Stimulated activated CD8-positive, alpha-beta memory T cell treated with anti-CD3 and anti-CD28 coated beads, Interleukin-4, amount 100 ng/mL, for 4 hours (primary cell): ENCODE measurements at places on chromosomes 4 and X.

DNA sequence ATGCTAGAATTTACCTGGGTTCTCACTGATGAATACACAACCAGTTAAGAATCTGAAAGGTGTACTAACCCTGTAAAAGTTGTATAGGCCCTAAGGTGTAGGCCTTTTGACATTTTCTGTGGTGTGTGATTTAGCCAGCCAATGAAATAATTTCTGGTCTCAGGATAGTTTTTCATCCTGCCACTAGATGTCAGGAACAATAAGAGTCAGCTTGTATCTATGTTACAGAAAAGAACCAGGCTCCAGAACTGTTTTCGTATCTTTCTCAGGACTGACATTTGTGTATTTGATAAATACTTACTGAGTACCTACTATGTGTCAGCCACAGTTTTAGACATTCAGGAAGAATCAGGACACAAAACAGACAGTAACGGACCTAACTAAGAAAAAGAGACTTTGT lies 673.6 kb upstream of the TENM3 start:
- no peak for DNase-seq

DNA sequence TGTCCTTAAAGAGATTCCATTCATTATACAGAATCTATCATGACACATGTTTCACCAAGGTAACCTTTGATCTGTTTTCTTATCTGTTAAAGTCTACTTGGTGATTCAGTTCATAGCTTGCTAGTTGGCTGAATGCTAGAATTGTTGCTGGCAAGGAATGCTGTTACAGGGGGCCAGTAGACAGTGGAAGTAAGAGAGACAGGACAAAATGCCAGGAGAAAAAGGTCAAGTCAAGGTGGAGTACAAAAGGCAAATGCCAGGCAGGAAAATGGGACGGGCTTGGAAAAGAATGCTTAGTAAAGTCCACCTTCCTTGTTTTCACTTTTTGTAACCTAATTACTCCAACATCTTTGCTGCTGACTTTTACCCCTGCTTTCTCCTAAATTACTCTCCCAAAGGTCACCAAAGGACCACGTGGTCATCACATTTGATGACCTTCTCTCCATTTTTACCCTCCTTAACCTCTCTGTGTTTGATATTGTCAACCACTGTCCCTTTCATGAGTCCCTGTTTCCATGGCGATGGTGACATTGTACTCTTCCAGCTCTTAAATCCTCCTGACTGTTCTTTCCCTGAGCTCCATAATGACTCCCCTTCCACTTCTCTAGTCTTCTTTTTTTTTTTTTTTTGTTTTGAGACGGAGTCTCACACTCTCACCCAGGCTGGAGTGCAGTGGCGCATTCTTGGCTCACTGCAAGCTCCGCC lies 24.5 kb upstream of the TAPT1 start:
- DNase-seq: no peak

DNA sequence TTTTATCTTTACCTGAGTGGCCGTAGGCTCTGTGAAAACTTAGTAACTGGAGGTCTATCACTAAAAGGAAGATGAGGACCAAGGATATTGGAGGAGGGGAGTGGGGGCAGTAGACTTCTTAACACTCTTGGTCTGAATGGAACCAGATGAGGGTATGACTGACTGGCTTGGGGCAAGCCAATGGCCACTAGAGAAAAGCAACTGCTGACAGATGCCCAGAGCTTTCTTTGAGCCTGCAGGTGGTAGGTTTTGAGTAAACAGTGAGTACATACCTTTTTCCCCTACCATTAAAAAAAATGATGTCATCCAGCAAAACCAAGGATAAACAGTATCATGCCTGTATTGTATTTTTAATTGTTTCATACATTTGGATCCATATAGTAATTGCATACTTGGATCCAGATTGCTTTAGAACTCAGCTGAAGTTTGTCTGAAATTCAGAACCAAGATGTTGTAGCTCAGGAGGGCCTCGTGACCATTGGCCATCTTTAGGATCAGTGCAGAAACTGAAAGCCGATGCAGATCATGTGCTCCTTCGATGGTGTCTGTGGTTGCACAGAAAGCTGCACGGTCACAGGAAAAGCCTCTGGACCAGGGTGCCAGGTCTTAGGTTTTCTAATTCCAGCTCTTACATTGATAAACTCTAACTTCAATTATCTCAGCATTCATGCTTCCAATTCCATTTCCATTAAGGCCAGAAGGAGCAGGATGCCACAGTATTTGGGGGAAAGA lies 131.0 kb downstream of the PDGFRA start:
- DNase-seq: no peak

GRCh38 chr4:54185044-54185780 lies 43.9 kb upstream of the PDGFRA start:
- DNase-seq: no peak

DNA sequence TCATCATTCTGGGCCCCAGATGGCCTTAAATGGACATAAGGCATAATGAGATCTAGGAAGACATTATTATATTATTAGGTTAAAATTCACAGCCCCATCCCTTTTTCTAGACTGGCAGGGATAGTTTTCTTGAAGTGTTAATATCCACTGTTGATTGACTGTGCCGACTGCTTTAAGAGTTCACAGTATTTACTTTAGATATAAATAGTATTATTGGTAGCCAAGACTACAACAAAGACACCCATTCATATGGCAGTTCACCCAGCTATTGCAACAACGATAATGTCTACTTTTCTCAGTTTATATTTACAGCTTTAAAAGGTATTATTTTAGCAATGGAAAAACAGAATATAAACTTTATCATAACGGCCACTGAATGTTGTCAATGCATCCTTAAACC lies 922.2 kb upstream of the POU3F4 start:
- no peak for DNase-seq

GRCh38 chr4:76811604-76812412 lies 86.1 kb downstream of the SOWAHB start:
- DNase-seq: no peak

DNA sequence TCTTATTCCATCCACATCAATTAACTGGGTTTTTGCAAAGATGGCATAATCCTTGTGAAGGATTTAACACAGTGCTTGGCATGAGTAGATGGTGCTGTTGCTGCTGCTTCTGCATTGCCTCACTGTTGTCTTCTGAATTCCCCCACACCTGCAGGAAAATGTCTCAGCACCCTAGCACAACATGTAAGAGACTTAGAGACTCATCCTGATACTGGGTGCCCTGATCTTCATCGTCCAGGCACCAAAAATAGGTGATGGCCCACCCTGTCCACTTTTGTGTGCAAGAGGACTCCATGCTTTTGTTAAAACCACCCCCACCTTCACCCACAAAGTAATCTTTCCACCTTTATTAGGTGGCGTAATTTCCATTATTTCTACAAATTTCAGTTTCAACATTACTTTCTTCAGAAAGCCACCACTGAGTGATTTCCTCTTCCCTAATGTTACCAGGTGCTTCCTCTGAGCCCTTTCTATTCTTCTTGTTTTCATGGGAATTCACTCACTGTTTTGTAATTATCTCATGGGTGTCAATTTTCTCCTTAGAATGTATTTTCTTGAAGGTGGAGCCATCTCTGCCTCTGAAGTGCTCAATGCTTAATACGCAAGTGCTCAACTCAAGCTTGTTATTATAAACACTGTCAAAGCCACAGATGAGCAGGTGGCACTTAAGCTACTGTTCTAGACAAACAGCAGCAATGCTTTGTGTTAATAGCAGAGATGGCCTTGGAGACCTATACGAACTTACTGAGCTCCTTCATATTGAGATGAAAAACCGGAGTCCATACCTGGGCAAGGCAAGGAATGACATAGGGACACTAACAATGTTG lies 89.5 kb downstream of the HS3ST1 start:
- DNase-seq: no peak

DNA sequence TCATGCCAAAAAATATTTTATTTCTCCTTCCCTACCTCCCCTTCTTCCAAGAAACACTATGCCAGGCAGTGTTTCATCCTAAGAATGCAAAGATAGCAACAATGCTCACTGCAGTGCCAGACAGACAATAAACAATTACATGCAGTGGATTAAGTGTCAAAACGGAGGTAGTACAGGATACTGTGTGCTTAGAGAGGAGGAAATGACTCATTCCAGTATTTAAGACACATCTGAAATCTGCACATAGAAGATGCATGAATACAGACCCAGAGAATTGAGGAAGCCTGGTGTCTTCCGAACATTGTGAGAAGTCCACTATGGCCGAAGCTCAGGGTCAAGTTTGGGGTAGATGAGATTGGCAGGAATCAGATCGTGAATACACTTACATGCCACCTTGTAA lies 326.4 kb downstream of the PPP3CA start:
- DNase-seq: no peak

DNA sequence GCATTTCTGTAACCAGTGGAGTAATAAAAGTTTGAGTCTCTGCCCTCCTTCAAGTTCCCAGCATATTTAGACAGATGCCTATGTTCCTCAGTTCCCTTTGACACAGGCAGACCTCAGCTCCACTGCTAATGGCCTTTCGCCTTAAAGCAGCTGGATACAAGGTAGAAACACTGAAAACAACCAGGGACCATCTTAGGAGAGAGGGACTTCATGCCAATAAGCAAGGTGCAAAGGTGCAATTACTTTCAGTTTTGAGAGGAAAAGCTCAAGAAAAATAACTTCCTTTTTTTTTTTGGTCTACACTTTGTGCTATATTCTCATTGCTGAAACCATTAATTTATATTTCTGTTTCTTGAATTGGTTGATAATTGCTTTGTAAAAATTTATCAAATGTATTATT lies 781.9 kb upstream of the GALNTL6 start:
- no peak for DNase-seq

DNA sequence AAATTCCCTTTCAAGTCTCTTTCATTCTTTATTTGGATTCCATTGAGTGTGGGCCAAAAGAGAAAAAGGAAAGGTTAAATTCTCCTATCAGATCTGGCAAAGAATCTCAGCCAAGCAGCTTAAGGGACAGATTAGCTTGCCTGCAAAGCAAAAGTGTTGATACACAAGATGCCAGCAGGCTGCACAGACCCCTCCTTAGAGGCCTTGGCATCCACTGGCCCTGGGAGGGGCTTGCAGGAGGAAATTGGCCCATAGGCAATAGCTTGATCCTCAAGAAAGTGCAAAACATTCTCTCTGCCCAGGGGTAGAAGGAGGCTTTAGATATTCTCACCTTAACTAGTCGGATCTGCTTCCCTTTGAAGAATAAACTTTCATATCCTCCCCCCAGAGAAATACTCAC lies 300.4 kb upstream of the CPEB2 start:
- DNase-seq: no peak

DNA sequence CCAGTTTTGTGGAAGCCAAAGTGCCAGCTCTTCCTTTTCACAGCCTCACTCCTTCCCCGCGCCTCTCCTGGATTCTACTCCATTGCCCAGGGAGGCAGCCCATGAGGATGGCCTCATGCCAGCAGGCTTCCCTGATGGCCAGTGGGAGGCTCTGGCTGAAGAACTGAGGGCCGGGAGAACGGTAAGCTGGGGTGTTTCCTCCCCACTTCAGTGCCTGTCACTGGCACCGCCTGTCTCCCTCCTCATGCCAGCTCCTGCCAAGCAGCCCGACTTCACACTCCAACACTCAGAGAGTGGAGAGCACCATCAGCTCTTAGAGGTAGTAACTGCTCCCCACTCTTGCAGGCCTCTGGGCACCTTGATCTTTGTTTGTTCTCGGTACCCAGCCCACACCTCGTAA lies 46.9 kb upstream of the STIM2 start:
- DNase-seq: no peak

GRCh38 chrX:153640045-153640686 lies 6.8 kb upstream of the DUSP9 start:
- DNase-seq: no peak

- peak; percentile 41 for DNase-seq
Measured at GRCh38 chr4:6926681-6927478, 17.3 kb downstream of the TBC1D14 start.

GRCh38 chr4:8407316-8407715 lies 33.2 kb downstream of the ACOX3 start:
- DNase-seq: no peak

GRCh38 chrX:46165411-46165810 lies 379.8 kb downstream of the ZNF674 start:
- DNase-seq: no peak

DNA sequence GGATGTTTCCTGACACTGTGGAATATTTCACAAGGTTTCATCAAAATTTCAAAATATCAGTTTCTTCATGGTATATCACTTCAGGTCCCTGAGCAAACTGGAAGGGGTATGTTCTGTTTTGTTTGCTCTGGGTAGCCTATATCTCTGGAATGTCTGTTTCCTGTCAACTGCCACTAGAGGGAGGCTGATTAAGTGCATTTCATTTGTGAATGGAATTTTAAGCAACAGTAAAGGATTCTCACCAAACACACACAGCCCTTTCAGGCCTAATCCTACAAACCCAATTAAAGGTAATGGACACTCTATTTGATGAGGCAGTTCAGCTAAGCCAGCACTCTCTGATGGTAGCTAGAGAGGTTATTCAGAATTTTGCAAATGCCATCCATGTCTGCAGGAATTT lies 307.1 kb downstream of the TEX13A start:
- DNase-seq: no peak

DNA sequence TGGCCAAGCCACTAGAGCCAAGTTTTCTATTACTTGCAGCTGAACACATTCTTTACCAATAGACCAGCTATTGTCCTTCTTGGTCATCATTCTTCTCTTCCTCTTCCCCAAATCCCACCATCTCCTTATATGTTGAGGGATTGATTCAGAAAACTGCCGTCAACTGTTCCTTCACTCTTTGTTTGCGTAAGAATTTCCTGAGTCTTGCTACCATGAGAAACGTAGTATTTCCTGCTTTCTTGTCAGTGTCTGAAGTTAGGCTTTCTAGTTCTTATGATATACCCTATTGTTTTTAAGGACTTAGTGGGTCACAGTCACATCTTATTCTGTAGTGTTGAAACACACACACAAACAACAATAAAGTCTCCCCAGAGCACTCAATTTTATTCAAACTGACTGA lies 20.1 kb downstream of the IGFBP7 start:
- DNase-seq: no peak

DNA sequence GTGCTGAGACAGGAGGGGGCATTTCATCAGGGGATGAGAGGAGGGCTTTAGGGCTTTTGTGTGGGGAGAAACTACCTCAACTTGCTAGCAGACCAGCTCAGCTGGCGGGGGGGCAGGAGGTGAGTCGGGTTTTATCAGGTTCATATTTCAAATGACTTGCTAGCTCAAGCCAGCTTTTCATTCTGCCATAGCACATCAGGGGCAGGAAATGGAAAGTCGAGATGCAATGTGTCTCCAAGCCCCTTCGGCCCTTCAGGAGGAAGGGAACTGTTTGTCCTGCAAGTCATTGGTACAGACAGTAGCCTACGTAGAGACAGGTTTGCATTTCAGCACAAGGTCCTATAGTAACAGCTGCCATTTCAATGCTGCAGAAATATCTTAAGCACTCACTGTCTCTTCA lies 194.1 kb downstream of the PTTG2 start:
- no peak for DNase-seq

GRCh38 chr4:5711479-5712184 lies 631 bp downstream of the EVC start:
- no peak for DNase-seq

DNA sequence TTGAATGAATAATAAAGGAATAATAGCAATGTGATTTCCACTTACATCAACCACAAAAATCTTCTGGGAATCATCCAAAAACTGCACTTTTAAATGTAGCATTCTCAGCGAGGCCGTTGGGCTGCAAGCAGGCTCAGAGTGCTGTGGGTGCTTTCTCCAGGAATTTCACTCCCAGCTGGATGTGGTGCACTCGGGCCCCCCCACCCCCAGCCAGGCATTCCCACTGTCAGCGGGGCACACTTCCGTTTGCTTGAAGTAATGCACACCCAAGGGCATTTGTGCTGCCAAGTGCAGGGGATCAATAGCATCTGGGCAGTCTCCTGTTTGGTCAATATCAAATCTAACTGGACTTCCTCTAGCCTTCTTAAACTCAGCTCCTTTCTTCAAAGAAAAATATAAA lies at the start of gene FRMD7:
FRMD7 (minus strand) TSS at position 278 of the 400 bp plus-strand sequence; CDS start at position 102, 176 bp downstream.
- DNase-seq: no peak

- DNase-seq: no peak
Measured at GRCh38 chr4:185381288-185382196, 14.2 kb downstream of the LRP2BP start.
